Mesenteric fat pad (tissue), 1 donor: ENCODE measurements at places on chromosomes 7 and 10.

DNA sequence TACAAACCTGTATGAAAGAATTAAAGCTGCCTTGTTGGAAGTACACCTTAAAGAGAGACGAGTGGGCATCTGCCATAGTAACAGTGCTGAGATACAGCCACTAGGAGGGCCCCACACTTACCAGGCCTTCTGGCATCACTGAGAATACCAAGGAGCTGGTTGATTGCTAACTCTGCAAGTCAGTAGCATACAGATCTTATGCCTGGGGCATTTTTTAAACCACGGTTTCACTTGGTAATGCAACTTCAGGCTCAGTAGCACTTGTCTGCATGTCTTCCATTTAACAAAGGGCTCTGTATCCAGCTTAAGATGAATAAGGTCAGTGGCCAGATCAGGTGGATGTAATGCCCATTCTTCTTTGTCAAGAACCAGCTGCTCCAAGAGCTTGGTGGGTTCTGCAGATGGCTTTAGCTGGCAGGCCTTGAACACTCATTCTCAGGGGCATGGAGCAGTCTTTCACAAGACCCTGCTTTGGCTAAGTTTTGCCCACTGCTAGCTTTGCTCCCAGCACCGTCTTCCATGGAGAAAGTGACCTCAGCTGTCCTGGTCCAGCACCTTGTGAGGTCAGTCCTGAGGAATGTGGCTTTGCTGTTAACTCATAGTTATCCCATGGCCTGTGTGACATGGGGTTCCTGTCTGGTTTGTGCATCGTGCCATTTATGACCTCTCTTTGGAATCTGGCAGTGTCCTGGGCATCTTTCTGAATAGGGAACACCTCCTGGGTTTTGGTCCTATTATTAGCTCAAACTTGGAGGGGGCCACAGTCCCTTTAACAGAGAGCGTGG, 68.1 kb downstream of the BMPER start:
- no peak for DNase-seq

DNA sequence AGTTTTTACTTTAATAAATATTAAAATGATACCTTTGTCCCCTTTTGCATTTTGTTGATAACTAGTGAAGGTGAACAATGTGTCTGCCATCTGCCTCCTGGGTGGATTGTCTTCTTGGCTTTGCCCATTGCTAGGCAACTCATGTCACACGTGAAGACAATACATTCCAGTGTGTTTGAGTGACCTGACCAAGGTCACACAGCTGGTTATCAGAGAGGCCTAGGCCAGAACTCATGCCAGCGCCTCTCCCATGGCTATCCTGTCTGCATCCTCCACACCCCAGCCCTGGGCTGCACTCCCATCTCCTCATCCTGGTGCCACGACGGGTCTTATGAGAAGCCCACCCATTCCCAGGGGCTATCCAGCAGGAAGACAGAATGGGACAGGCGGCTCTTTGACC, 108.7 kb downstream of the PLCE1 start:
- no peak for DNase-seq

DNA sequence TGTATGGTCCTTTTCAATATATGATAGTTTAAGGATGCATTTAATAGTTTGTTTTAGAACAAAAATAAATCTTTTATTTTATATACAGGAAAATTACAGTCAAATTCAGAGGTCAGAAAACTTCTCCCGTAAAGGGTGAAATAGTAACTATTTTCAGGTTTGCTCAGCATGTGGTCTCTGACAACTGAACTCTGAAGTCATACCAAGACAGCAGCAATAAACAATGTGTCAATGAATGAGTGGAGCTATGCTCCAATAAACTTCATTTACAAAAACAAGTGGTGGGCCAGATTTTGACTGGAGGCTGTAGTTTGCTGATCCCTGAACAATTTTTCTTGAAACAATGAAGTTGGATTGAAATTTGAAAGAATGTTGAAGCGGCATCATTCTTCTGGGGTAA, 123.6 kb downstream of the ZNF248 start:
- DNase-seq, result no peak

GRCh38 chr10:74306227-74306982, 155.4 kb downstream of the ADK start:
- DNase-seq, result no peak

DNA sequence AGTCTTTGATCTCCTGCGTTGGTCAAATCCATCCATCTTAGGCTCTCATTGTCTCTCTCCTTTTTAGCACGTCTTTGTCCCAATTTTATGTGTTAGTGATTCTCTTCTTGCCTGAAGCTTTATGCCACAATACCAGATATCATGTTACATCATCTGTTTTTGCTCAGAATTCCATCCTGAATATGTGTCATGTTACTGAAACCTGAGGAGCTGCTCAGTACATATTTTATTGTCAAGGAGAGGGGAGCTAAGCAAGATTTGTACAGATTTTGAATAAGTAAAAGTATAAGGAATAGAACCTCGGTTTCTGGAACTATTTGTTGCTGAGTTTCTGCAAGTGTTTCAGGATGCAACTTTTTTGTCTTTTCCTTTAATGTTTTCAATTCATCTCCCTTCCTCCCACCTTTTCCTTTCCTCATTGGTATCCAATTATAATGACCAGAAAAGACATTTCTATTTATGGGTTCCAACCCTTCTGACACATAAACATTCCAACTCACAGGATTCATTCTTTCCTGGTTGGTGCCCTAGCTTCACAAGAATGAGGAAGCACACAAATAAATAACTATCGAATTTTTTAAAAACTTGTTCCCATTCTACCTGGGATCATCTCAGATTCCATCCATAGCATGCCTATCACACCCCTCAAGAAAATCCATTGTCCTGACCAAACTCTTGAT, 291.8 kb downstream of the CRPPA start:
- DNase-seq, result no peak

- DNase-seq, result no peak
These were observed 126.1 kb downstream of the AOAH start for GRCh38 chr7:36598054-36598674.

GRCh38 chr7:55548295-55548731, 24.0 kb downstream of the VOPP1 start:
- DNase-seq, result no peak

DNA sequence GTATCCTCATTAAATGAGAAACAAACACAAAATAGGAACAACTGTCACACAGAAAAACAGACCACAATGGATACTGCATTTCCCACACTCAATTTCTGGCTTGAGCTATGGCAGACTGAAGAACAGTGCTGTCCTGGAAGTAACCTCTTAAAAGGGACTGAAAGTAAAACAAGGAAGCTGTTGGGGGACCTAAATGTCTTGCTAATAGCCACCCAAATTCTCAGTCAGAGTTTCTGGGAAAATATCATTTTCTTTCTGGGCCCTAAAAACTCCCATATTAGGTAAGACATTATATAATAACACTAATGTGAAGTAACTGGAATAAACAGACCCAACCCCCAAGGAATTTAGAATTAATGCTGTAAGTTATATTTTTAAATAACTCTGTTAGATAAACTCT, 80.9 kb upstream of the TFEC start:
- DNase-seq, result no peak

GRCh38 chr7:97418312-97418711, 300.8 kb downstream of the SDHAF3 start:
- DNase-seq, result no peak

GRCh38 chr10:65496541-65496940, 1429.3 kb upstream of the LRRTM3 start:
- DNase-seq, result no peak

- DNase-seq, result peak; percentile 51
These were observed 45.0 kb downstream of the GRID1 start for GRCh38 chr10:86321568-86321967.

DNA sequence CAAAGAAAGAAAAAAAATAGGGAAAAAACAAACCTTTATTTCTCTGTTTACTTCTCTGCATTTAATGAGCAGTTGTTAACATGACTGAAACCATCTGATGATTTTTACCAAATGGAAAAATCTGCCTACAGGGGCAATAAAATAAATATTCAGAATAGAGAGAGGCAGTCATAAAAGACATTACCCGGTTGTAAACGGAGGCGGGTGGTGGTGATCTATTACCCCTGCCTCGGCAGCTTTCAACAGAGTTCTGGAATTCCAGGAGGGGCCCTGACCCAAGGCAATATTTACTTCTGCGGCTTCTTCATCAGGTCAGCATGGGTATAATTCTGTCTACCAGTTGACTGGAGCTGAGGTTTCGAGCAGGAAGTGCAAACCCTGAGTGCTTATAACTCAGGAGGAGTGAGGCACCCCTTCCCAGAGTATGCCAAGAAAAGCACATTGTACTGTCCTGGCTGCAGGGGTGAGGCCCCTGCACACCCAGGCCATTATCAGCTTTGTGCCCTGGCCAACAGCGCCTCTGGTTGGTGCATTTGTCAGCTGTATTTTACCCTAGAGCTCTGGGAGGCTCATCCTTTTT, 8.2 kb upstream of the CXCL12 start:
- no peak for DNase-seq

- DNase-seq, result no peak
These were observed 31.3 kb upstream of the ZNRF2 start for GRCh38 chr7:30252885-30253795.

DNA sequence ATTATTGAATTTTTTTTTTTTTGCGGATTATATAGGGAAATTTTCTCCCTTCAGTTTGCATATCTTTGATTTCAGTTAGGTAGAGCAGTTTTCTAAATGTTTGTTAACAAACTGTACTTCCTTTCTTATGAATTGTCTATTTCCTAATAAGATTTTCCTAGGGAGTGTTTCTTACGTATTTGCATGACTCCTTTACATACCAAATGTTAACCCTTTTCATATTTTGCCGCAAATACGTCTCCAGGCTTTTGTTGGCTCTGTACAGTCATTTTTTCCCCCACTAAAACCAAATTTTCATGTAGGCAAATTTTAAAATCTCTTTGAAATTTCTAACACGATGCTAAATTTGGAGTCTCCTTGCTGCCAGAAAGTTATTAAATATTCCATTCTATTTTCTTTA, 1.9 kb upstream of the FRAT2 start:
- no peak for DNase-seq

DNA sequence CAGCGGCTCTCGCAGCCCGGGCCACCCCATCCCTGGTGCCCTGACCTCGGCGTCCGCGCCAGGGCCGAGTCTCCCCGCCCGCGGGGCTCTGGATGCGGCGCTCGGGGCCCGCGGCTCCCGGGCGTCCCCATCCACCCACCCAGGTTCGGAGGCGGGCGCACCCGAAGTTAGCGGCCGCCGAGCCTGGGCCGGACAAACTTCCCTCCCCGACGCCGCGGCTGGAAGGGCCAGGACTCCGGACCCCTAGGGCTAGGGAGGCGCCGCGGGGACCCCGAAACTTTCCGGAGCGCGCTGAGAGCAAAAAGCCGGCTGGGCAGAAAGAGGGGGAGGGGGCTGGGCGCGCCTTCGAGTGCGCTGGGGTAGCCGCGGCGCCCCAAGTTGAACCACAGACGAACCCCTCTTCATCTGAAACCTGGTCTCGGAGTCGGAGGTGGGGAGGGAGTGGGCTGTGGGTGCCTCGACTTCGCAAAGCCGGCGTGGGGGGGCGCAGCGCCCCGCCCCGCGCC, 3.7 kb upstream of the ELFN1 start:
- peak; percentile 86 for DNase-seq

DNA sequence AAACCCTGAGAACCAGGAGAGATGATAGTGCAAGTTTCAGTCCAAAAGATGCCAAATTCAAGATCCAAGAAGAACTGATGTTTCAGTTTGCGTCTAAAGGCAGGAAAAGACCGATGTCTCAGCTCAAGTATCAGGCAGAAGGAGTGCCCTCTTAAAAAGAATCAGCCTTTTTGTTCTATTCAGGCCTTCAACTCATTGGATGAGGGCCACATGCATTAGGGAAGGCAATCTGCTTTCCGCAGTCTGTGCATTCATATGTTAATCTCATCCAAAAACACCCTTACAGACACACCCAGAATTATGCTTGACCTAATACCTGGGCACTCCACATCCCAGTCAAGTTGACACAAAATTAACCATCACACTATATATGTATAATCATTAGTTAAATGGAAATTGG, 45.2 kb downstream of the DNAJB9 start:
- DNase-seq, result no peak

DNA sequence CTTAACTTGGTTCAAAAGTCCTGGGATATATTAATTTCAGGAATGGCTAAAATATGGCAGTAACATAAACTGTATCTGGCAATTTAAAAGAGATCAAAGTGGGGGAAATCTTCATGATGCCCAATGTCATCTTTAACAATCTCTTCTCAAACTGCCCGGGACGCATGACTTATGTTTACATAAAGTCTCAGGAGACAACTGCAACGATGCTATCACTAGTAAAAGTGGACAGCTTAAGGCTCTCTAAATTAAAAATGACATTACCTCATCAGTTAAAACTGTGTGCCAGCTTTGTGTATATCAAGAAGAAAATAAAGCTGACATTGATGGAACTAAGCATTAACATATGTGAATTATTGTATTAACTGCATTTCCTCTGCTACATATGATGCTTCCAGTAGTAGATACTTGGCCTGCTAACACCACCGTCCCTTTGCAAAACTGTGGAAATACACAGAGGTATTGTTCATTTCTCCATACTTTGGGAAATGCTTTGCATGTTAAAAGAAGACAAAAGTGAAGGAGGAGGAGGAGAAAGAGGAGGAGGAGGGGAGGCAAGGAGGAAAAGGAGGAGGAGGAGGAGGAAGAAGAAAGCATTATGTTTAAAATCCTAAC, 62.4 kb downstream of the NRP1 start:
- no peak for DNase-seq

DNA sequence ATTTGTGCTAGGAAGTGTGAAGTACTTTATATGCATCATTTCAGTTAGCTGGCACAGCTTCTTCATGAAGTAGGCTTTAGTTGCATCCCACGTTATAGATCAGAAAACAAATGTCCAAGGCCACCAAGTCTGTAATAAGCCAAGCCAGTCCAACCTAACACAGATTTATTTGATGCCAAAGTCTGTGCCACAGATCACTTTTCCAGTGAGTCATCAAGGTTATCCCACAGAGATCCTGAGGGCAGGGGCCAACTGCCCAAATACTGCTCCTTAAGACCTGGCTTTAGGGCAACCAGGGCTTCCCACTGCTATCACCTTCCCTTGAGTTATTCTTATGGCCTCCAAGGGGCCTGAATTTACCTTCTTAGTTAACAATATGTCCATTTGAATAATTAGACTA, 1340.4 kb downstream of the XPNPEP1 start:
- no peak for DNase-seq

GRCh38 chr10:35921866-35922350, 279.8 kb upstream of the FZD8 start:
- DNase-seq, result no peak

GRCh38 chr7:86558680-86559501, 84.8 kb upstream of the GRM3 start:
- no peak for DNase-seq

GRCh38 chr10:125363791-125364190, 203.4 kb upstream of the CTBP2 start:
- no peak for DNase-seq

DNA sequence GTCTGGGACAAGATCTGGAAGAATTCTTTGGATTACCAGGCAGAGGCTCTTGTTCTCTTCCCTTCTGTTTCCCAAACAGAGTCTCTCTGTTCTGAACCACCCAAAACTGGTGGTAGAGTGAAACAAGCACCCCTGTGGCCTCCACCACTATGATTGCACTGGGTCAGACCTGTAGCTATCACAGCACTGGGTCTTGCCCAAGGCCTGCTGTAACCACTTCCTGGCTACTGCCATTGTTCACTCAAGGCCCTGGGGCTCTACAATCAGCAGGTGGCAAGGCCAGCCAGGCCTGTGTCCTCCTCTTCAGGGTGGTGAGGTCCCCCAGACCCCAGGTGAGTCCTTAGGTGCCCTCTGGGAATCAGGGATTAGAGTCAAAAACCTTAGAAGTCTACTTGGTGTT, 4.1 kb upstream of the LRRC17 start:
- no peak for DNase-seq

- no peak for DNase-seq
These were observed 71.5 kb upstream of the FAM133B start for GRCh38 chr7:92661651-92662050.
